ENCODE measurements at places on chromosomes 11 and 22.

DNA sequence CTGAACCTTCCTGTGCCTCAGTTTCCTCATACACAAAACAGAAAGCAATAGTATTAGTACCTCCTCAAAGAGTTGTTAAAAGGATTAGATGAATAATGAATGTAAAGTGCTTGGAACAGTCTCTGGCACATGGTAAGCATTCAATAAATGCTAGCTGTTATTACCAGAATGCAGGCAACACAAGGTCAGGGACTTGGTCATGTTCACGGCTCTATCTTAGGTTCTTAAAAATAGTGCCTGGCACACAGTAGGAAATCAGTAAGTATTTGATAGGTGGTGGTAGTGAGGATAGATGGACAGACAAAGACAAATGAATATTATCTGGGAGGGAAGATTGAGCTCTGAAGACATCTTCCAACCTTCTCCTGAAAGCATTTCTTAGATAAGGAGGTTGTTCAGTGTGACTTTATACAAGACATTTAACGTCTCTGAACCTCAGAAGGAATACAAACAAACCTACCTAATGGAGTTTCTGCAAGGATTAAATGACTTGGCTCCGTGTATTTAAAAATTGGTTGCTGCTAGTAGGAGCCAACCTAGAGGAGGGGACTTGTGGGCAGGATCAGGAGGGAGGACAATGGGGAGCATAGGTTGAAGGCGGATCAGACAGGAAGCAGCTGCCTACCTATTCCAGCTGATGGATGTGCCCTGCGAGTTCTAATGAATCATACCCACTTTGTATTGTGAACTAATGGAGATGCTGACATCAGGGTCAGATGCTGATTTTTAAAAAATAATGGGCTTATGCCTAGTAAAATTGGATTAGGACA, 94.1 kb downstream of the DBX1 start:
- DNase-seq = no peak

DNA sequence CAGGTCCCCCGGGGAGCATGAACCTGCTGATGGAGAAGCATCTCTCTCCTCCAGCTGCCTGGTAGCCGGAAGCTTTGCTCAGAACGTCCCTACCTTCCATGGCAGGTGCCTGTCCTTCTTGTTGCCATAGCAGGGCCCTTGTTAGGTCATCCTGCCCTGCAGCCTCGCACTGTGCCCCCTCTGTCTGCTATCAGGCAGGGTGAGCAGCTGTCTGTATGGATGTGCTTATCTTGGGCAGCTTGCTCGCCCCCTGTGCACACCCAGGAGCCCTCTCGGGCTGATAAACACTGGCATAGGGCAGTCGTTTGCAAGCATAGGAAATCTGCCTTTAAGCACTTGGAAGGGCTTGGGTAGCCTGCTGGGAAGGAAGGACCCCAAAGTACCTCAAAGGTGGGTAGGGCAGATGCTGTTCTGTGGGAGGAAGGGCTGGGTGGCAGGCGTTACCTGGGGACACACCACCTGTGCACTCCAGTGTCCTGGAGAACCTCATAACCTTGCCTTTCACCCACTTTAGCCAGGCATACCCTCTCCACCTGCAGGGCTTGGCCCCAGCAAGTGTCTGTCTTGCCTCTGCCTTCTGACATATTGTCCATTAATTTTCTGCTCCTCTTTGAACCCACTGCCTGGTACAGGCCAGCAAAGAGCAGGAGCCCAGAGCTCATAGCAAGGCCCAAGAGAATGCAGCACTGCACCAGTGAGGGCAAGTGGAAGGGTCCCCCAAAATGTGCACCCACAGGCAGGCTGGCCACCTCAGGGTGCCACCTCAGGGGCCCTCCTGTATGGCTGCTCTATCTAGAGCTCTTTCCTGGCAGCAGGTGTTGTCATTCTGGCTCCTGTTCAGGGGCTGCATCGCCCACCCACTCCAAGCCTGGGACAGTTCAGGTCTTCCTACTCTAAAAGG, 8.0 kb upstream of the COMT start:
- DNase-seq = no peak

DNA sequence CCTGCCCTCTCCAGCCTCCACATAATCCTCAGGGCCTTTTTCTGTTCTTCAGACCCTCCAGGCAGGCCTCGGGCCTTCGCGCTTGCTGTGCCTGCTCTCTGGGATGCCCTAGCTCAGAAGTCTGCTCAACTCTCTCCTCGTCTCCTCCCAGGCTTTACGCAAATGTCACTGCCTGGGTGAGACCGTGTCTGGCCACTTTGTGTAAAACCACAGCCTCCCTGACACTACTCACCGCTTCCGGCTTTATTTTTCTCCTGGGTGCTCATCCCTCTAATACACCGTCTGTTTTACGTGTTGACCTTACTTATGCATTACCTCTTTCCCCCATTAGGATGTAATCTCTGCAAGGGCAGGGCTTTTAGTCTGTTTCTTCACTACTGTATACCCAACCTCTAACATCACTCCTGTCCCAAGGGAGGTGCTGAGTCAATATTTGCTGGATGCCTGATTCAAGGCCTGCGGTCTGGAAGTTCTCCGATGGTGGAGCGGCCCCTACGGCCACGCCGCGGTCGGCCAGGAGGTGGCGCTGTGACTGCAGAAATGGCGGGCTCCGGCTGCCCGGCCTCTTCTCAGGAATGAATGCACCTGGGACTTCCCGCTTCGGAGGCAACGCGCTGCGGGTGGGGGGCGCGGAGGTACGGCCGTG, 58.2 kb upstream of the THY1 start:
- DNase-seq = peak; percentile 99

DNA sequence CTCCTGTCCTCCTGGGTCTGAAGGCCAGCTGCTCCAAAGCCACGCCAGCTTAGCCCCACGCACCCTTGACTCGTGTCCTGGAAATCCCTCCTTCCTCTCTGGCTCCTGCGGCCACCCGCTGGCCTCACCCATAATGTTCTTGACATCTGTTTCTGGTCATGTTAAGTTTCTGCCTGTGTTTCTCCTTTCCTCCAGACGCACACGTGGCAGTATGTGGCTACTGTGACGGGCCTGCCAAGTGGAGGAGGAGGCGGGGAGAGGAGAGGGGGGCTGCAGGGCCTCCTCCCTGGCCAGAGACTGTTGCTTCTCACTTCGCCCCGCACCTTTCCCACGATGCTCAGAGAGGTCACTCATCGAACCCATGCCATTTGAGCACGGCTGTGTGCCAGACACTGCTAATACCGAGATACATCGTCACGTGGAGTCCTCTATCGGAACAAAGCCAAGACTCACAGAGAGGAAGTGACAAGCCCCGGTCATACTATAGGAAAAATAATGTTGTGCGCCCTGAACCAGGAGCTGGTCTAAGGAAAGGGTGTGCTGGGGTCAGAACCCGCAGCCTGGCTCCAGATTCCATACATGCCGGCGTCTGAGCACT, 11.5 kb downstream of the C1QTNF6 start:
- peak; percentile 33 for DNase-seq

DNA sequence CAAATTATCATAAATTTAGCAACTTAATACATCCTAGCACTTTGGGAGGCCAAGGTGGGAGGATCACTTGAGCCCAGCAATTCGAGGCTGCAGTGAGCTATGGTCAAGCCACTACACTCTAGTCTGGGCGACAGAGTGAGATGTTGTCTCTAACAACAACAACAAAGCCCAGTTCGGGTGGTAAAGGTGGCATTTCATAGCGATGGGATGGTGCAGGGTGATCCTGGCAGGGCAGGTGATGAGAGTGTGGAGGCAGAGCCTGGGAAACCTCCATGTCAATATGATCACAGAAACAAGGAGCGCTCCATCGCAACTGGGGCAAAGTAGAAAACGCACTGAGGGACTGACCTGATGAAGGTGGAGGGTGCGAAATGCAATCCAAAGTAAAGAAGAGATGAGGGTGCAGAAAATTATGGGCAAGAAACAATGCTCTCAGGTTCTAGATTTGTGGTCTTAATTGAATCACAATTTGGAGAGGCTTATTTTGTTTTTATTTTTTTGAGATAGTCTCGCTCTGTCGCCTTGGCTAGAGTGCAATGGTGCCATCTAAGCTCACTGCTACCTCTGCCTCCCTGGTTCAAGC, 32.8 kb upstream of the CLDN5 start:
- no peak for DNase-seq

DNA sequence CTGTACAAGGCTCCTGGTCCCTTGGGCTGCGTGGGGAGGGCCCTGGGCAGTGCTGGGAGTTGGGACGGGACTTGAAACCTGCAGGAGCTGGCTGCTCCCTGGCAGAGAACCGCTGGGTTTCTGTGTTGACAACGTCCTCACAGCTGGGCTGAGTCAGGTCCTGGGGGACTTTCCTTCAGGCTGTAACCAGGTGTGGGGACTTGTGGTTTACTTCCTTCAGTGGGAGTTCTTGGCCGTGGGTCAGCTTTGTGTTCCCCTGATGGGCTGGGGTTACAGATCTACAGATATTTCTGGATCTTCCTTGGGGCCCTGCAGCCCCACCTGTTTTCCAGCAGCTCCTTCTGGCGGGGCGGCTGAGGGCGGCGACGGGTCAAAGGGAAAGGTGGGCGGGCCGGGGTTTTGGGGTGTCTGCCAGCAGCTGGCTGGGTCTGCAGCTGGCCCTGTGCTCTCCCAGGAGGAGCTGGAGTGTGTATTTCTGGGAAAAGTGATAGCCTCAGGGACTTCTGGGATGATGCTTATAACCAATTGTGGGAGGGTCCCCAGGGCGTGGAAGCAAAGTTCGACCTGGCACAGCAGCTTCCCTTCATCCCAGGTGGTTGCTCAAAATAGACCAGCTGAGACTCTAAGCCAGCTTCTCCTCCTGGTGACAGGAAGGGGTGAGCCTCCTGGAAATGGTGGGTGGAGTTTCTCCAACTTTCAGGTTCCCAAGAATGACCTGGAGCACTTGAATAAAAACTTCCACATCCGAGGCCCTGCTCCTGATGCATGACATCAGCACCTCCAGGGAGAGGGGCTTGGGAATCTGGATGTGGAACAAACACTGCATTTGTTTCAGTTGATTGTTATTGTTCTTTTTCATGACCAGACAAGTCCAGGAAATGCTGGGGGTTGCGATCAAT, 19.1 kb downstream of the ST14 start:
- no peak for DNase-seq

DNA sequence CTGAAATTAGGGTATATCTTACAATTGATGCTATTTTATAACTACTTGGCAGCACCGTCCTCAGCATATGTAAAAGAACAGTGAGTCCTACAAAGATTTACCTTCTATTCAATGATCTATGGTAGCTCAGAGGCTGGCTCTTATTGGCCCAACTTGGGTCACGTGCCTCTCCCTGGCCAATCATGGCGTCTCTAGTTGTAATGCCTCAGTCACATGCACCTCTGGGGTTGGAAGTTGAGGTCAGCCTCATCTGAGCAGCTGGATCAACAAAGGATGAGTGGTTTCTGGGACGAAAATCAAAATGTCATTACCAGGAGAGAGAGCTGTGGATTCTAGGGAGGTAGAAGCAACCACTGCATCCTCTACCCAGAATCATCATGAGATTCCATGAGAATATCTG, 22.9 kb upstream of the ASPHD2 start:
- no peak for DNase-seq

- peak; percentile 68 for DNase-seq
These were observed 49.1 kb upstream of the A4GALT start for GRCh38 chr22:42769574-42770447.

GRCh38 chr22:25839755-25840154, 97.8 kb downstream of the MYO18B start:
- DNase-seq = no peak

DNA sequence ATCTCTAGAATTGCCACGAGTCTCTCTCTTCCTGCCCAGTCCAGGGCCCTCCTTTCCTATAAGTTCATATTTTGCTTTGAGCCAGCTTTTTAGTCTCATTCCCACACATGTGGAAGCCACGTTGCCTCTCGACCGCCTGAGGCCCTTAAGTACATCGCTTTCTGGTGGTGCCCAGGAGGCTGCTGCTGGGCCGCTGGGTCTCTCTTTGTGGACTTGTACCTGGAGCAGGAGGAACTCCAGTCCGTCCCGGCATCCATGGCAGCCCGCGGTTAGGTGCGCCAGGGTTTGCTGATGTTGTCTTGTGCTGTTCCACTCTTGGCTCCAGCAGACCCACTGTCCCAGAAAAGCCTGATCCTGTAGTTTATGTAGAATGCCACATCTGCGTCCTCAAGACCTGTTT, 41.0 kb downstream of the NAT10 start:
- DNase-seq = no peak

DNA sequence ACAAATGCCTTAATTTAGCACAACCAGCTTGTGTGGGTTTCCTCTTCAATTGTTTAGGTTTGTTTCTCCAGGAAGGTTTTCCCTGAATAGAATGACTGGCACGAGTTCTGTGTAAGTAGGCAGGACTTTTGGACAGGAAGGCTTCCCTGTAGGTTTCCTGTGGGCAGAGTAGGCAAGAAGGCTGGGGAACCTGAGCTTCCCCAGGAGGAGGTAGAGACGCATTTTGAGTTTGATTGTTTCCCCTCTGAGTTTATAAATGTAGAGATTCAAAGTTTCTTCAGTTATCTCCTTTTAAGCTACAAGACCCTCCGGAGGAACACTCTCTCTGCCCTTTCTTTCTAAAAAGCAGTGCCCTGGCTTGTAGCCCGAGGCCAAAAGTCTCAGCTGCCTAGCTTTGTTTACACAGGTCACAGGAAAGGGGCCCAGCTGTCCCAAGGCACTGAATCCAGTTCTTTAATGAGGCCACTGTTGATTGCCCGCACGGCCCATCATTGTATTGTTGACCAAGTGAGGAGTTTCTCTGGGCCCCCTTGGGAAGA, 66.6 kb upstream of the RDX start:
- peak; percentile 87 for DNase-seq

- no peak for DNase-seq
These were observed 318.1 kb downstream of the TENM4 start for GRCh38 chr11:79122759-79123158.

- no peak for DNase-seq
These were observed 6.3 kb downstream of the PPM1F start for GRCh38 chr22:21946262-21946925.

- no peak for DNase-seq
These were observed 437.5 kb downstream of the NTM start for GRCh38 chr11:131807876-131808275.

GRCh38 chr22:20816559-20816958, 42.1 kb downstream of the PI4KA start:
- no peak for DNase-seq

GRCh38 chr11:46916286-46917108, 1.9 kb downstream of the LRP4 start:
- peak; percentile 66 for DNase-seq

- no peak for DNase-seq
These were observed 13.3 kb downstream of the LSP1 start for GRCh38 chr11:1866226-1866625.
